Activated CD4-positive, alpha-beta T cell treated with anti-CD3 and anti-CD28 coated beads for 1 hour (primary cell): ENCODE measurements at places on chromosomes 6 and 20.

- no peak for DNase-seq
Measured at GRCh38 chr6:10733863-10734262, 11.0 kb downstream of the TMEM14C start.

GRCh38 chr6:10964684-10965083, 77.8 kb downstream of the SYCP2L start:
- DNase-seq: no peak

GRCh38 chr6:132483779-132484679, 28.9 kb downstream of the STX7 start:
- no peak for DNase-seq

- DNase-seq: peak; percentile 72
Measured at GRCh38 chr20:44384423-44385027, 29.0 kb downstream of the HNF4A start.

DNA sequence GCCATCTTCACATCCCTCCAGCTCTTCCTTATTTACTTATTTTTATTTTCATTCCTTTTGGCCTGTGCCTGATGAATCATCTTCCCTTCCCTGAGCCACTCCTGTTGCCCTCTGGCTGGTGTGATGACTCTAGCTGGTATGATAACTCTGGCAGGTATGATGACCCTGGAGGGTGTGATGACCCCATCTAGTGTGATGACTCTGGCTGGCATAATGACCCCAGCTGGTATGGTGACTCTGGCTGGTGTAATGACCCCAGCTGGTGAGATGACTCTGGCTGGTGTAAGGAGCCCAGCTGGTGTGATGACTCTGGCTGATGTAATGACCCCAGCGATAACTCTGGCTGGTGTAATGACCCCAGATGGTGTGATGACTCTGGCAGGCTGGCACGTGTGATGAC, 426.8 kb downstream of the QKI start:
- DNase-seq: no peak

- DNase-seq: no peak
Measured at GRCh38 chr6:168951217-168951616, 302.4 kb downstream of the THBS2 start.

- DNase-seq: no peak
Measured at GRCh38 chr20:10362674-10363073, 71.3 kb downstream of the MKKS start.

GRCh38 chr6:32082935-32083334, 26.2 kb downstream of the TNXB start:
- no peak for DNase-seq

DNA sequence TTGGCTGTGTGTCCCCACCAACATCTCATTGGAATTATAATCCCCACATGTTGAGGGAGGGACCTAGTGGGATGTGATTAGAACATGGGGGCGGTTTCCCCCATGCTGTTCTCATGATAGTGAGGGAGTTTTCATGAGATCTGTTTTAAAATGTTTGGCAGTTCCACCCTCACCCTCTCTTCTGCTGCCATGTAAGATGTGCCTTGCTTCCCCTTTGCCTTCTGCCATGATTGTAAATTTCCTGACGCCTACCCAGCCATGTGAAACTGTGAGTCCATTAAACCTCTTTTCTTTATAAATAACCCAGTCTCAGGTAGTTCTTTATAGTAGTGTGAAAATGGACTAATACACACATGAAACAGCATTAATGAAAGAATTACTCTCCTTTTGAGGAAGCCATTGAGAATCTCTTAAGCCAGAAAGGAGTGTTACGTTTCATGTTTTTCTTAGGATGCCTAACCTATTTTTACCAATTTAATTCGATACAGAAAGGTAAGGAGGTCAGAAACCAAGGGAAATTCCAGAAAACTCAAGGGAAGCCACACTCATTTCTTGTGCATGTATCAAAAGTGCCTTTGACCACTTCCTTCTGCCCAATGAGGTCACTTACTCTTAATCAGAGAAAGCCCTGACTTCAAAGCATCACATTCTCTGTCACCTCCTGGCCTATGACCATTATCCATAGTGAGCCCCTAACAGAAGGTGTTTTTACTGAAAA, 24.7 kb upstream of the HINT3 start:
- no peak for DNase-seq

DNA sequence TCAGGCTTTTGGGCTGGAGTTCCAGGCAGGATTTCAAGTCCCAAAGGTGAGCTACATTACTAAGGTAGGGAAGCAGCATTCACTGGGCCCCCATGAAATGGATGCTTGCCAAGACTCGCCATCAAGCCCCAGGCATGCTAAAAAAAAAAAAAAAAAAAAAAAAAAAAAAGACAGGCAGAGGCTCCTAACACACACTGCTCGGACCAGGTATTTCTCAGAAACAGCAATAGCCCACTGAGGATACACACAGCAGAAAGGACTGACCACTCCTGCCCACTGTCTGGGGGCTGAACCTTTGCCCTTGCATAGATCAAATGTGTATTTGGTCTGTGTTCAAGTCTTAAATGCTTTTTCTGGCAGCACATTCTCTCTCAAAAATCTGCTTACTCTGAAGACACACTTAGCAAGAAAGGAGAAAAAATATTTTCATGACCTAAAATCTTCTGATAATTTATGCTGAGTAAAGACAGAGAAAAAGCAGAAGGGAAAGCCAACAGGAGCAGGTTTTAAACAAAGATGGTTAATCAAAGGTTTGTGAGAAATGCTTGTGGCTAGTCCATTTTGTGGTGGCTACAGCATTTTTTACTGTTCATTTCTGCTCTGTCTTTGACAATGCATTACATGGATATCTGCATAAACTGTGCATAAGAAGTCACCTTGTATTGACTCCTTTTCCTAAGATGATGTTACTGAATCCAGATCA, 37.9 kb upstream of the BEND6 start:
- DNase-seq: no peak

GRCh38 chr20:62670998-62671397, 28.7 kb downstream of the SLCO4A1 start:
- no peak for DNase-seq

DNA sequence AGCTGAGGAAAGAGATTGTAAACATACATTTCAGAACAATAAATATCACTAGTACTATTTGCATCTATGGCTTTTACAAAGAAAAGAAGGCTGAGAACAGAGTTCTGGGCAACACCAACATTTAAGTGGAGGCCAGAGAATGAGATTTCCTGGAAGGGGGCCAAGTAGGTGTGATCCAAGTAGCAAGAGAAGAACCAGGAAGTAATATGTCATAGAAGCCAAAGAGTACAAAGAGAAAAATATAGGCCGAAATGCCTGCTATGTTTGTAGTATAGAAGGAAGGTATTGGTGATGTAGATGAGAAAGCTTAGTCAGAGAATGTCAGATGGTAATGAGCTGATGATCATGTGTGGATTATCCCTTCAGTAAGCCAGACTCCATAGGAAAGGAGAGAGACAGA, 94.5 kb downstream of the PERP start:
- DNase-seq: no peak

DNA sequence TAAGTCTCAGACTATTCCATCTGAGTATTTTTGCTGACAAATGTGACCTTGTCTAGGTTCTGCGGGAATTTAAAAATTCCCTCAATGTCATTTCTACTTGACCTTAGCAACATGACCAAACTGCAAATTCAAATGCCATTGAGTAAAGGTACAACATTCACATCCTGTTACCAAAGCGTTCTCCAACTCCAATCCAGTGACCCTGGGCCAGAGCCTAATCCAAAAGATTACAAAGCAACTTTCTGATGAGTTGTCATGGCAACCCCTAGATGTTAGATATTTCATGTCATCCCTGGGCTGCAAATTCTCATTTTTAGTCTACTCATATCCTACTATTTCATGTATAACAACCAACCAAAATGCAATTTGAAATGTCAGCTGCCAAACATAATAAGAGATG, 65.3 kb downstream of the BACH2 start:
- no peak for DNase-seq

DNA sequence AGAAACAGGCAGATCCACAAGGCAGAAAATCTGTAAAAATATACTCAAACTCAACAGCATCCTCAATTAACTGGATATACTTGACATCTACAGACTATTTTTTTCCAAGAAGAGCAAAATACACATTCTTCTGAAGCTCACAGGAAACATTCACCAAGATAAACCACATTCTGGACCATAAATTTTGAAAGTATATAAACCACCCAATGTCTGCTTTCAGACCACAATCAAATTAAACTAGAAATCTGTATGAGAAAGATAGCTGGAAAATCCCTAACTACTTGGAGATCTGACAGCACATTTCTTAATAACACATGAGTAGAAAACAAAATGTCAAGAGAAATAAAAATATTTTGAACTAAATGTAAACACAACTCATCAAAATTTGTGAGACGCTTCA, 195.5 kb downstream of the ERMARD start:
- no peak for DNase-seq

- DNase-seq: no peak
Measured at GRCh38 chr20:17513939-17514338, 17.2 kb downstream of the BFSP1 start.

DNA sequence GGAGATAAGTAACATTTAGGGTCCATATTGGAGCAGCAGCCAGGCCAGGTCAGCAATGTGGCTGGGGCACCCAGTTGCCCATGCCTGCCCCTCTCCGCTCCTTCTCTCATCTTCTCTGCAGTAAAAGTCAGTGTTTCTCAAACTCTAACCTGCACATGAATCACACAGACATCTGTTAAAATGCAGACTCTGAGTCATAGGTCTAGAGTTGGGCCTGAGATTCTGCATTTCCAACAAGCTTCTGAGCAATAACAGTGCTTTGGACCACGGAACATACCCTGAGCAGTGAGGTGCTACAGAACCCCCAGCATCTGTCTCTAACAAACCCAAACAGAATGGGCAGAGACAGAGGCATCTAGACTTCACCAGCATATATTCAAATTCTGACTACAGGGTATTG, 10.1 kb downstream of the PHF10 start:
- DNase-seq: no peak

GRCh38 chr6:124470803-124471202, 491.4 kb upstream of the RNF217 start:
- no peak for DNase-seq

GRCh38 chr20:57450931-57451330, 59.7 kb downstream of the RBM38 start:
- DNase-seq: no peak

DNA sequence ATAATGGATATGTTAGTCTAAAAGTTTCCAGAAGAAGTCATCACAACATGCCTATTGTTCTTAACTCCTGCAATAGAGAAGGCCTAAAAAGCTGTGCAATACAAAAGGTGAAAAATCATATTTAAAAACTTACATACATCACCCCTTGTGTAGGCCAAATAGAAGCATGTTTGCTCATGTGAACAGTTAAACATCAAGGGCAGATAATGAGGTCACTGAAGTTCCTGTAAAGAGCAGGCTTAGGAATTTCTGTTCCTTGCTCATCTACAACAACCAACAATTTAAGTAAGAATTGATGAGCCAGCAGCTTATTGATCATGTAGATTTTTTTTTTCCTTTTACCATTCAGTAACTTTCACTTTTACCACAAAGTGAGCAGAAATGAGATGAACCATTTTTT, 7.5 kb upstream of the NUP153 start:
- no peak for DNase-seq

DNA sequence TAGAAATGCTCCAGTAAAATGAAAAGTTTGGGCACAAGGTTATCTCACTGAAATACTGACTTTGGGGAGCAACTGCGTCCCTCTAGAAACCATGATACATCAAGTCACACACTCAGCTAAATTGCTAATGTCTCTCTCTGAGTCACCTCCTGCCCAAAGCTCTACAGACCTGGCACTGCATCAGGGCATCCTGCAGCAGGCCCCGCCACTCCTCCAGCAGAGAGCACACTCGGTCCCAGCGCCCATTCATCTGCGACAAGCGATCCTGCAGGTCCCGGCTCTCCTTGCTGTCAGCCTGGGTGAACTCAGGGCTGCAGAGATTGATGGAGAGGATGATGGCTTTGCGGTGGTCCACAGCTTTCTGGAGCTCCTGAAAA, 329.0 kb downstream of the ESR1 start:
- no peak for DNase-seq

- DNase-seq: no peak
Measured at GRCh38 chr6:139680819-139681218, 306.4 kb upstream of the CITED2 start.

DNA sequence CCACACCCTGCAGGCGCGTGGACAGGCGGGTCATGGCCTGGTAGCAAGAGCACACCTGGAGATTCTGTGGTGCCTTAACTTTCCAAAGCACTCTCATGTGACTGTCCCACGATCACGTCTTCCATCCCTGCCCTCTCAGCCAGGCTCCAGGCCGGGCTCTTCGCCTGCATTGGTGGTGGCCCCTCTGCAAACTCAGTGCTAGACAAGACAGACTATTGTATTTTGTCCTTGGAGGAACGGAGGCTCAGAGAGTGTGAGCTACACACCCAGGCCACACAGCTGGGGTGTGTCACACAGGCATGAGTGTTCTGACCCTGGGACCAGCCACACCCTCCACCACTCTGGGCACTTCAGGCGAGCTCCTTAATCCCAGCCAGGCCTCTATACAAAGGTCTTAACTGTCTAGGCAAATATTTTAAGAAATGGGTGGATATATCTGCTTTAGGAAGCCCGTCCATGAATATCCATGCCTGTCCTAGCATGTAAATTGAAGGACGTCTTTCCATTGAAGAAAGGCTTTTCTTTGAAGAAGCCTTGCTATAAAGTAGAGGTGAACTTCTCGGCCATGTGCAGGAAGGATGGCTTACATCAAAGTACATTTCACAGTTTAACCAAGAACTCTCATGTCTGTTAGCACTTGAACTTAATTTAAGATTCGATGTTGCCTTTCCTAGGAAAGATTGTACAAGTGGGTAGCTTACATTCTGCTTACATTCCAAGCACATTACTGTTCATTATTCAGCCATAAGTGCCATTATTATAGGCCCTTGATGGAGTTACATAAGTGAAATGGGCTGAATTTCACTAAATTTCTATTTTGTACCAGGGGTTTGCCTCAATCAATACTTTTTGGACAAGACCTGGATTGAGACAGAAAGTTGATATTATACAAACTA, 263.9 kb downstream of the DLL1 start:
- DNase-seq: no peak

GRCh38 chr6:7126754-7127153, 19.0 kb downstream of the RREB1 start:
- DNase-seq: no peak

DNA sequence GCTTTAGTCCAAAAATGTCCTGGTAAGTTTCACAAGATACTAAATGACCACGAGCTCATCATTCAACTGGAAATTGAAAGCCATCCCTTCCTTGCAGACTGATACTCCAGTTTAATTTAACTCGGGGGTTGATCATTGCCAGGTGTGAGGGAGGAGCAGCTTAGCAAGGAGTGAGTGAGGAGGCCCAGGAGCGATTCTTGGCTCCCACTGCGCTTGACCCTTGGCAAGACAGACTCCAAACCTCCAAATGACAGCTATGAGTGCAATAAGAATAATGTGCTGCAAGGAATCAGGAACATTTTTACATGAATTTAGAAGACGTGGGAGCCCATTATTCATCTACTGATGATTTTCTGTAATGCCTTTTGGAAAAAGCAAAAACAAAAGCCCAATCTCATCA, 64.9 kb downstream of the LAMA4 start:
- DNase-seq: no peak
